ENCODE measurements at places on chromosomes 12 and 14.

DNA sequence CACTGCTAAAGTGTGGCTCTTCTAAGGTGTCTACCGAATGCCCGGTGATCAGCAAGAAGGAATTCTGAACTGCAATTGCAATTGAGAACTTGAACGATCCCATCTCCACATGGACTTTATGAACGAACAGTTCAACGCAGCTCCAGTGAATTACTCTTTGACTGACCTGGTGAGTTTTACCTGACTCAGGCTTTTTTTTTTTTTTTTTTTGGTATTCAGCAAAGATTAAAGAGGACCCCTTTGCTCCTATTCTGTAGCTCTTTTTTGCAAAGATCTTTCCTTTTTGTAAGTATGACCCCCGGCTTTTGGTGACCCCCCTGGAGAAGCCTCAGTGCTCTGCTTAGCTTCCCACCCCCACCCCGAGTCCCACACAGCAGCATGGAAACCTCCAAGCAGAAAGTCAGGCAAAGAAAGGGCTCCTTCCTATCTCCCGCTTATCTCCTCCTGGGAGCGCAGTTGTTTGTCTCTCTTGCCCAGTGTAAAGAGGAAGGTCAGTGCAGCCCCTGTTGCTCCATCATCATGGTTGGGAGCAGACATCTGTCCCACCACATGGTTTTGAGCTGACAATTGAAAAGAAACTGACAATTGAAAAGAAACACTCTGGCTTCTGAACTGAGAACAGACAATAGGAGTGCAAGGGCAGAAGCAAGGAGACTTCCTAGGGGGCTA, 72.1 kb upstream of the DIO3 start:
- no peak for DNase-seq

GRCh38 chr14:79658221-79658620, 553.1 kb downstream of the DIO2 start:
- no peak for DNase-seq

GRCh38 chr14:103230021-103230420, 104.0 kb upstream of the EIF5 start:
- no peak for DNase-seq

GRCh38 chr12:1310653-1311052, 283.7 kb downstream of the FBXL14 start:
- no peak for DNase-seq
